T-helper 22 cell (primary cell): ENCODE measurements at places on chromosomes 5 and 9.

- DNase-seq: peak; percentile 39
These were observed 1.2 kb upstream of the SQSTM1 start for GRCh38 chr5:179819296-179820126.

DNA sequence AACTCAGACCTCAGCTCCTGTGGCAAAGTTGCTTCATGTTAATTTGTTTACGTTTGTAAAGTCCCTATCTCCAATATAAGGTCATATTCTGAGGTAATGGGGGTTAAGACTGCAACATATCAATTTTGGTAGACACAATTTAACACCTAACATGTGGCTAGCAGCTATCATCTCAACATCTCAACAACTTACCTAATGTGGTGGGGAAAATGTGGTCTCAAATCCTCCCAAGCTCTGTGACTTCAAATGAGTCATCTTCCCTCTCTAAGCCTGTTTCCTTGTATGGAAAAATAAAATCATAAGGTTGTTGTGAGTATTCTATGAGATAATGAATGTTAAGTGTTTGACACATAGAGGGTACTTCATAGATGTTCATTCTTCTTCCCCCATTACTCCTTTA lies 443.3 kb downstream of the CDK5RAP2 start:
- DNase-seq: no peak

- DNase-seq: no peak
These were observed 115.4 kb downstream of the KIF4B start for GRCh38 chr5:155128786-155129512.

DNA sequence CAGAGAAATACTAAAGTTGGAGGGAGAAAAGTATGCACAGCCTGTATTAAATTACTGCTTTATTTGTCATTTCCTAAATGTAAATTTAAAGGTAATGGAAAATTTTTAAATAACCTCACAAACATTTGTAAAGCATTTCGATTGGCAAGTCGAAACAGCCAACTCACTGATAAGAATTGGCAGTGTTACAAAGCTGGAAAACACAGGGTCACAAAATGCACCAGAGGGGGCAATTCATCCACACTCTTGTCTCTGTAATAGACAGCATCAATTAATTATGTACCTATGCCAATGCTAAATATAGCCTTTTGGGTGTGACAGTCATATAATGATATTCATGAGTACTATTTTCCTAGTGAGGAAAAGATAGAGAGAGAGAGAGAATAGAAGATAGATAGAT lies 140.6 kb upstream of the PRLR start:
- DNase-seq: no peak

GRCh38 chr5:161467703-161468102 lies 78.8 kb downstream of the GABRB2 start:
- no peak for DNase-seq

GRCh38 chr9:112872019-112872418 lies 18.7 kb downstream of the SLC46A2 start:
- no peak for DNase-seq

DNA sequence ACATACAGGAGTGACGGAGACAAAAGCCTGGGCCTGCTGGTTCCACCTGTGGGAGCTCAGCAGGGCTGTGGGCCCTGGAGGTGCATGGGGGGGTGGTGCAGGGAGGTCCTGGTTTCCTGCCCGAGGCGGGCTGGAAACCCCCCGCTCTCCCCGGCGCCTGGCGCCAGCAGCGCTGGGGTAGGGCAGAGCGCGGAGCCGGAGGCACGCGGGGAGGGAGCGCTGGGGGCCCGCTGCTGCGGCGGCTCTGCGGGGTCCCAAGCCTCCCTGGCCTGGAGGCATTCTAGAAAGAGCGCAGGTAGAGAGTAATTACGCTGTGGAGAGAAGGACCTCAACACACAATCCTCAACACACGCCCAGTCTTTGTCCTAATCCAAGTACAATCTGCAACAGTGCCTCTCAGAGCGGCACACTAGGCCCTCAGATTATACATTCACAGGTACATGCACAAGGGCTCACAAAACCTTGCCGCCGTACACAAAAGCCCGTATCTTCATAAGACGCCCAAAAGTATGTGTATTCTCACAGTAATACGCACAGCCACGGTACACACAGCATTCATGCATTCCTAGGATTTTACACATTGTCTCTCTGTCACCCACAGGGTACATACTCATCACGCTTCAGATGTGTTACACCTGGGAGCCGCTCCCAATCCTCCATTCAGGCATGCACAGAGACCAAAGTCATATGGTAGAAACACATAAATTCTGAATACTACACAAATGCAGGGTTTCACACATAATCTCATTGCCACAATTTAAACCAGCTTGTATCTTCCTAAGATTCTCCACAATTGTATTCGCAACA lies 2.1 kb upstream of the HAND1 start:
- no peak for DNase-seq

DNA sequence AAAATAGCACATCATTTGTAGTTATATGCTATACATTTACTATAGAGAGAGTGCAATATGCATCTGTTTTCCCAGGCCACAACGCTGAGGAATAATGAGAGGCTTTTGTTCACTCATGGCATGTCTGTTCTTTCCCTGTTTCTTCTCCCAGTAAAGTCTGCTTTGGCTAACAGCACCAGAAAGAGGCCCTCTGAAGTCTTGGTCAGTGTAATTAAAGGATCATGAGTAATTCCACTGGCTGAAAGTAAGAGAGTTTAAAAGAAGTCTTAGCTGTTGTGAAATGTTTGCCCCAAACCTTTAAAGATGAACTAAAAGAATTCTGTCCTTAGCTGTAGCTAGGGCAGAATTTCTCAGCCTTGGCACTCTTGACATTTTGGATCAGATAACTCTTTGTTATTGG lies 228.8 kb downstream of the TLE4 start:
- DNase-seq: no peak

DNA sequence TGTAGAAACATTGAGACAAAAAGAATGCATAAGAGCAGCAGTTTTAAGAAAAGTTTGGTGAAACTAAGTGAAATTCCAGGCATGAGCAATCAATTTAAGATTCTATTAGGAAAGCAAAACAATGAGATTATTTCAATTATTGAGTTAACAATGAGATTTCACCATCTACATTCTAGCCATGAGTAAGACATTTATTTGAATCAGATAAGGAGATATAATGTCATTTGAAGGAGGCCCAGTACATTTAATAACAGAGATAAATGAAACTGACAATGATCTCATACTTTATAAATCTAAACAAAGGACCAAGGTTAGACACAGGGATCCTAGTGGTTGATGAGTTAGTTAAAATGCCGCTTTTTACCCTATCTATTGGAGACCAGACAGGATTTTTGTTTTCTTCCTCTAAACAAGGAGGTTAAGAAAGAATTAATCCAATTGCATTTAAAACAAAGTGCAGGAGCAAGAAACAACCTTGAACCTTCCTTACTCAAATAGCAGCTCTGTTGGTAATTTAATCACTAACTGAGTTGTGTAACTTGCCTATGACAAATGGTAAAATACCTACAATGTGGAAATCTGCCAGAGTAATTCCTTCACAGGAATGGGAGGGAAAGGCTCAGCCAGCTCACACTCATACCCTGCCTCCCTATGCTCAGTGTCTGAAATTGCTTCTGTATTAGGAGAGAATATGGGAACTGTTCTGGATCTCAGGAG lies 103.5 kb upstream of the NR3C1 start:
- DNase-seq: no peak

DNA sequence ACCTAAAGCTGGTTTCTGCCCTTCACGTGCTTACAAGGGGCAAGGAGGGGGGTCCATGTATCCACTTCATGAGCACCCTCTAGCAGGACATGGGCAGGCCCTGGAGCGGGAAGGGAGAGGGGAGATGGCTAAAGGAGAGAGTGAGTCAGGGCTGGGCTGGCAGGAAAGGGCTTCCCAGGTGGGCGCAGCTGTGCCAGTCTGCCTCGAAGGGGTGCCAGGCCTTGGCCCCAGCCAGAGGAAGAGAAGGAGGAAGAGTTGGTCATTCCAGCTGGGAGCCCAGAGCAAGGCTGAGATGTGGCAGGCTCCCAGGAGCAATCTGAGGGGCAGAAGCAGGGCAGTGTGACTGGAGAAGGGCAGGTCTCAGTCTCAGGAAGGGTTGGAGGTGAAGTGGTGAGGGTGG lies 24.7 kb downstream of the TRIM14 start:
- DNase-seq: no peak

- no peak for DNase-seq
These were observed 81.6 kb downstream of the TMEM174 start for GRCh38 chr5:73254642-73255041.

- no peak for DNase-seq
These were observed 3.1 kb upstream of the UNC13B start for GRCh38 chr9:35158501-35159280.
